ENCODE measurements at places on chromosomes 1 and 21. TPM values are rescaled to one million over a fixed set of nuclear protein-coding genes. Genes with fewer than 3 reads are reported as not detected.

DNA sequence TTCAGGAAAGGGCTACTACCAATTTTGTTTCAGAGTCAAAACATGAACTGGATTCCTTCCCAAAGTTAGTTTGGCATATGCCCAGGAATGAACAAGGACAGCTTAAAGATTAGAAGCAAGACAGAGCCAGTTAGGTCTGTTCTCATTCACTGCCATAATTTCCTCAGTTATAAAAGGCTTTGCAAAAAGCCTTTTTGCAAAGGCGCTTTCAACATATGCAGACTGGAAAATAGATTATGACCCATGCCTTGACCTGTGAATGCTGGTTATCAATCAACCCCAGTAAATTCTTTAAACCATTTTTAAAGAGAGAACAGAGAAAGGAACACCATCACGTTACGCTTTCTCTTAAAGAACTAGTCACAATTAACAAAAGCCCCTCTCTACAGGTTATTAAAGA is 1.7 kb upstream of the FRRS1 start:
- no peak for DNase-seq

- no peak for DNase-seq
These were observed 52.9 kb upstream of the SSBP3 start for GRCh38 chr1:54459140-54459539.

DNA sequence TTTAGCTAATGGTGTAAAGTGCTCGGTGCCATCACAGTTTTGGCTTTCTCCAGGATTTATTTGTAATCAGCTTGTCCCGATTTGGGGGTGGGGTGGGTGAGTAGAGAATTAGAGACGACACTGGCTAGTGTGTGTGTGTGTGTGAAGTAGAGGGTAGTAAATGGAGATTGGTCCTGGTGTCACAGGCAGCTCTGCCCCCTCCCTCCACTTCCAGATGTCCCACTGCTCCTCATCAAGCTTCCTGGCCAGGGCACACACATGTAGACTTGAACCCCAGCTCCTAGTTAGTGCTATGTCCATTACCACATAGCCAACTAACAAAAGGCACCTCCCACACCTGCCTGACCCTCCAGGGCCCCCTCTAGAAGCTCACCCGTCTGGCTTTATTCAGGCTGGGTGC is 3.2 kb downstream of the TRNP1 start:
- DNase-seq, result no peak

DNA sequence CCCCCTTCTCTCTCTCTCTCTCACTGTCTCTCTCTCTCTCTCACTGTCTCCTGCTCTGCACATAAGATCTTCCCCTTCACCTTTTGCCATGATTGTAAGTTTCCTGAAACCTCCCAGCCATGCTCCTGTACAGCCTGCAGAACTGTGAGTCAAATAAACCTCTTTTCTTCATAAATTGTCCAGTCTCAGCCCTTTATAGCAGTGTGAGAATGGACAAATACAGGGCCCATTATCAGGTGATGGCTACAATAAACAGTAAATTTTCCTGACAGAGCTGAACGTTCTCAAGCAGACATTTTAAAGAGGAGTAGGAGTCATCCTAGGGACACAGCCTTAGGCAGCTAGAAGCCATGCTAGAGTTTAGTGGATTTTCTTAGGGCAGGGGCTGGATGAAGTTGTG is 1679.7 kb upstream of the B3GALT2 start:
- DNase-seq, result no peak

DNA sequence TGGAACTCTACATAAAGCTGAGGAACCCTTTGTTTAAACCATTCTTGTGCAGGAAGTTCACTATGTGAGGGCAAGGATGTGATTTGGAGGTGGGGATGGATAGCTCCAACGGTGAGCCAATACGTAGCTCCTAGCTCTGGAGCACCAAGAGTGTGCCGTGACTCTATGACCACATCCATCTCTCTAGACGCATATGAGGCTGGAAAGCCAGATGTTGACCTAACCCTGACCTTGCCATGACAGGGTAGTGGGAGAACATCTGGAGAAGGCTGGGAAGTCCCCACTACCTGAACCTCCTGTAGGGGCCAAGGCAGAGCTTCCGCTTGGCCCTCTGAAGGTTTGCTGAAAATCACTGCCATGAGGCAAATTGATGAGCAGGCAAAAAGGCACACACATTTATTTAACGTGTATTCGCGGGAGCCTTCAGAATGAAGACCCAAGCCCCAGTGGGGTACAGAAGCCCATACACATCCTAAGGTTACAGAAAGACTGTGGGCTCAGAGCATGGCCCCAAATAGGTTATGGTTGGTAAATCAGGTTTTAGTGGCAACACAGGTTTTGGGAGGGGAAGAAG is 43.4 kb downstream of the EIF2D start:
- DNase-seq, result no peak

- peak; percentile 50 for DNase-seq
These were observed 2.2 kb downstream of the CACNA1E start for GRCh38 chr1:181485287-181486097.

DNA sequence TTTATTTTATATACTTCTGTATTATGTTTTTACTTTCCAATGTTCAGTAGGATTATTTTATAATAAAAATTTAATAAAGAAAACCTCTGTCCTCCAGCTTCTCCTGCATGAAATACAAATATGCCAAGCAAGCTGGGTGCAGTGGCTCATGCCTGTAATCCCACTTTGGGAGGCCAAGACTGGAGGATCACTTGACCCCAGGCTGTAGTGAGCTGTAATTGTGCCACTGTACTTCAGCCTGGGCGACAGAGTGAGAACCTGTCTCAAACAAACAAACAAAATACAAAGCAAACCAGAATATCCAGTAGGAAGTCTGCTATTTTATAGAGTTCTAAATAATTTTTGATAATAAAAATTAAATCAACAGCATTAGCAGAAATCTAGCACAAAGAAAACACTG is 168.8 kb downstream of the EIF4G3 start:
- DNase-seq, result no peak

DNA sequence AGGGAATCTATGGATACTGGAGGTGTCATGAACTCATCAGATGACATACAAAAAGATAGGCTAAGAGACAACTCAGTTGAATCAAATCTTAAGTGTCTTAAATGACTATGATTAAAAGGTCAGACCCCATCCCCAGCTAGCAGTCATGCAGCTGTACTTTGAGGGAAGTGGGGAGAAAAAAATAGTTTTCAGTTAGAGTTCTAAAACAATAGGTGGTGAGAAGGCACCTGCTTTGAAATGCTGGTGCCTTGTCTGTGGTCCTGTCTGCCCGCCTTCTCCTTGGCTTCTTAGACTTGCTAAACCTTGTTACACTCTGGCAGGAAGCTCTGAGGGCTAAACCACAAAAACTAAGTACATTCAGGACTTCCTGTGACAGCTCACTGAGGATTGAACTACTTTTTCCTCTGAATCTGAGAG is 15.3 kb downstream of the CD2 start:
- no peak for DNase-seq

- DNase-seq, result no peak
These were observed 99.5 kb downstream of the CACHD1 start for GRCh38 chr1:64569411-64569810.

- no peak for DNase-seq
These were observed 183.3 kb upstream of the TMEM51 start for GRCh38 chr1:14970115-14970798.

Gene SPRR5
- not detected for total RNA-seq

Gene AMY2B
- 23.5 TPM for total RNA-seq

All from lower lobe of right lung (tissue), 2 donors.